CD4-positive, alpha-beta memory T cell (primary cell): ENCODE measurements at places on chromosomes 2 and 18. TPM values are rescaled to one million over a fixed set of nuclear protein-coding genes. Genes with fewer than 3 reads are reported as not detected.

GPC1 gene
- polyA plus RNA-seq, result 0.14 TPM

GRCh38 chr2:46970334-46971288 lies 55.0 kb upstream of the MCFD2 start:
- no peak for DNase-seq

GRCh38 chr2:202778217-202778616 lies 93.3 kb downstream of the ICA1L start:
- DNase-seq, result no peak

GRCh38 chr2:215727507-215728503 lies 285.5 kb downstream of the MREG start:
- no peak for DNase-seq

DNA sequence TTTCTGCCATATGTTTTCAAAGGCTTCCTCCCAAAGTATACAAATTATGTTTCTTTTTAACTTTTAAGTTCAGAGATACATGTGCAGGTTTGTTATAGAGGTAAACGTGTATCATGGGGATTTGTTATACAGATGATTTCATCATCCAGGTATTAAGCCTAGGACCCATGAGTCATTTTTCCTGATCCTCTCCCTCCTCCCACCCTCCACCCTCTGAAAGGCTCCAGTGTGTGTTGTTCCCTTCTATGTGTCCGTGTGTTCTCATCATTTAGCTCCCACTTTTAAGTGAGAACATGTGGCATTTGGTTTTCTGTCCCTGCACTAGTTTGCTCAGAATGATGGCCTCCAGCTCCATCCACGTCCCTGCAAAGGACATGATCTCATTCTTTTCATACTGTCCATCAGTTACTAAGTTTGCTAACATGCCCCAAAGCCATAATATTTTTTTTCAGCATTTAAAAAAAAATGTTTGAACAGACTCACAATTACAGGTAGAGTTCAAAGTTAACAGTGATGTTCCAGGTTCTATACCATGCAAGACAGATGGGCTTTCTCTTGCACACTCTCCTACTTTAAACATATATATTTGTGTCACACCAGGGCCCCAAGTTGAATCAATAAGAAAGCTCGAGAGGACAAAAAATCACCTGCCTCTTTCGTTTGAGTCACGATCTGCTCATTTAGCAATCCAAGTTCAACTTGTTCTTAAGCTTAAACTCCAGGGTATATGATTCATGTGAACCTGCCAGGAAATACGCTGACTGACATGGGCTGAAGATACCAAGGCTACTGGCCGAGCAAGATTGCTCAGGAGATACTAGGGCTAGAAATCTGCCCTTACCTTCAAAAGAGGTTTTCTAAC lies 77.6 kb downstream of the AP1S3 start:
- DNase-seq, result no peak
